ENCODE measurements at places on chromosomes 12 and 14. TPM values are rescaled to one million over a fixed set of nuclear protein-coding genes. Genes with fewer than 3 reads are reported as not detected.

Gene TMEM30B
- total RNA-seq = 22.8 TPM

Gene TAS2R42
- total RNA-seq = not detected

Gene EPYC
- not detected for total RNA-seq

- H3K4me1 ChIP-seq = peaks cover 8% of the 10 kb centered on the region
- H3K4me3 ChIP-seq = no peak overlapping the region
- DNase-seq = peak; percentile 95
- H3K36me3 ChIP-seq = peaks cover 17% of the 10 kb centered on the region
Measured at GRCh38 chr14:103576371-103577024, 13.7 kb downstream of the COA8 start.

- peaks cover 14% of the 10 kb centered on the region for H3K4me1 ChIP-seq
- no peak overlapping the region for H3K27ac ChIP-seq
- no peak overlapping the region for H3K4me3 ChIP-seq
- peak; percentile 88 for DNase-seq
- no peaks in the 10 kb centered on the region for H3K36me3 ChIP-seq
Measured at GRCh38 chr14:98957211-98958047, 314.6 kb downstream of the BCL11B start.

- no peak overlapping the region for H3K4me3 ChIP-seq
- DNase-seq = no peak
- H3K36me3 ChIP-seq = no peaks in the 10 kb centered on the region
- H3K27me3 ChIP-seq = no peaks in the 10 kb centered on the region
Measured at GRCh38 chr14:37658156-37658555, 62.7 kb downstream of the TTC6 start.

GRCh38 chr12:104223712-104224111, 8.1 kb downstream of the TXNRD1 start:
- no peak overlapping the region for H3K27ac ChIP-seq
- no peaks in the 10 kb centered on the region for H3K27me3 ChIP-seq
- H3K4me3 ChIP-seq = no peak overlapping the region
- no peaks in the 10 kb centered on the region for H3K36me3 ChIP-seq
- H3K4me1 ChIP-seq = peaks cover 10% of the 10 kb centered on the region
- no peak for DNase-seq

DNA sequence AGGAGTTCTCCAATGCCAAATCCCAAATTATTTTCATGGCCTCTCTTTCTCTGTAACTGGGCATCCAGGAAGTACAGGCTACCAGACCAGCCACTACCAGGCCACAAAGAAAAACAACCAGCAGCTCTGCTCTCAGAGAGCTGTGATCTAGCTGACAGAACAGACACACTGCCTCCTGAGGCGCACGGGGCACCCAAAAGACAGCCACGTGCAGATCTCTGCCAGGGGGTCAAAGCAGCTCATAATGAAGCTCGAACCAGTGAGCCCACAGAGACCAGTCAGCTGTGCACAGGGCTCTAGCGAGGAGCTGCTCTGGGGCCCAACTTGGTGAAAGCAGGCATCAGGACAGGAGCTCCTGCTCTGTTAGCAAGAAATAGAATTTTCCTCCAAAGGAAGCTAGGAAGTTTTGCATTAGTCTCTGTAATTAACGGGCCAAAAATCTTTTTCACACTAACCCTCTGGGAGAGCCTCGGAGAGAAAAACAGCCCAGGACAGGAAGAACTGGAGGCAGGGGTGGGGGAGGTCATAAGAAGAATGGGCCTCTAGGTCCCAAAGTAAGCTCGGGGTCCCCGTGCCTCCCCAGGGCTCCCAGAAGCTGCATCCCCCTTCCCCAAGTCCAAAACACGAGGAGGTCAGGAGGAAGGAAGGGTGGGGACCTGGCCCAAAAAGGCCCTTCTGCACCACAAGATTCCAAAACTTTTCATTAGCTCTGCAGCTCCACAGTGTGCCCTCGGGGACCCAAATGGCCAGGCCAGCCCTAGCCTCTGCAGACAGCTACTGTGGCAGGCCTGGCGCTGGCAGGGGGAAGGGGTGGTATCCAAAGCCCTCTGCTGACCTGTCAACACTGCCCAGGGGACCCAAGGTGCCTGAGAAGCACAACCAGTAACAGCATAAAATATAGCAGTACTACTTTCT, 30.2 kb downstream of the ACTN1 start:
- no peak for DNase-seq
- no peak overlapping the region for H3K4me3 ChIP-seq
- no peaks in the 10 kb centered on the region for H3K27me3 ChIP-seq
- peak overlapping the region; percentile 26 for H3K27ac ChIP-seq

All from lung (tissue), 17 donors.